ENCODE measurements at places on chromosomes 4 and X.

GRCh38 chrX:134544135-134544512 lies 84.2 kb downstream of the HPRT1 start:
- no peak for ATAC-seq

GRCh38 chr4:151407466-151408379 lies 1.3 kb upstream of the FHIP1A start:
- ATAC-seq, result peak; percentile 67

- ATAC-seq, result peak; percentile 61
Measured at GRCh38 chrX:37745835-37746217, 34.0 kb upstream of the CYBB start.

GRCh38 chr4:159239629-159240028 lies 136.8 kb downstream of the RAPGEF2 start:
- ATAC-seq, result no peak

- no peak for ATAC-seq
Measured at GRCh38 chrX:16997313-16997712, 50.9 kb downstream of the REPS2 start.

DNA sequence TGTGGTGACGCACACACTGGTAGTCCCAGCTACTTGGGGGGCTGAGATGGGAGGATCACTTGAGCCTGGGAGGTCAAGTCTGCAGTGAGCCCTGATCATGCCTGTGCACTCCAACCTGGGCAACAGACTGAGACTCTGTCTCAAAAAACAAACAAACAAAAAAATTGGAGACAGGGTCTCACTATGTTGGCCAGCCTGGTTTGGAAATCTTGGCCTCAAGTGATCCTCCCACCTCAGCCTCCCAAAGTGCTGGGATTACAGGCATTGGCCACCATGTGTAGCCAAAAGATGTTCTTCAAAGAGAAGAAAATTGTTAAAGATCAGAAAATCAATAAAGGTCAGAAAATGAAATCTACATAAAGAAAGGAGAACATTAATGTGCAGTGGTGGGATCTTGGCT lies 41.7 kb upstream of the ABCG2 start:
- no peak for ATAC-seq

GRCh38 chr4:159178151-159178546 lies 75.3 kb downstream of the RAPGEF2 start:
- no peak for ATAC-seq
